Kidney tubule cell (primary cell): ENCODE measurements at places on chromosomes 1 and 21.

GRCh38 chr1:94001397-94002045 is 92.3 kb upstream of the GCLM start:
- DNase-seq = no peak

- DNase-seq = no peak
Measured at GRCh38 chr1:116990612-116991151, 10.9 kb upstream of the CD101 start.

GRCh38 chr1:212471286-212471685 is 38.6 kb downstream of the NENF start:
- no peak for DNase-seq

DNA sequence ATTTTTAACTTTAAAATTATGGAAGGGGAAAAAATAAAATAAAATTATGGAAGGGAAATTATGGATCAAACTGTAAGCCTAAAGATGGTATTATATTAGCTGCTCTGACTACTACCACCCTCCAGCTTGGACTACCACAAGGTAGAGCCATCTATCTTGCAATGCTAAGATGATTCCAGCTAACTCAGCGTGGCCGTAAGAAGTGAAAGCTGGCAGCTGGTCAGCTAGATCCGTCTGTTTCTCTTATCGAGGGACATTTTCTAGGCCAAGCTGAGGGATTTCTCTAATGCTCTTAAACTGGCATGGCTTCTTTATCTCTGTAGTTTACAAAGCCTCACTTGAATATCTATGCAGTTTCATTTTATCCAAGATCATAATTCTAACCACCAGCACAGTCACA is 31.5 kb downstream of the LYST start:
- DNase-seq = peak; percentile 35

DNA sequence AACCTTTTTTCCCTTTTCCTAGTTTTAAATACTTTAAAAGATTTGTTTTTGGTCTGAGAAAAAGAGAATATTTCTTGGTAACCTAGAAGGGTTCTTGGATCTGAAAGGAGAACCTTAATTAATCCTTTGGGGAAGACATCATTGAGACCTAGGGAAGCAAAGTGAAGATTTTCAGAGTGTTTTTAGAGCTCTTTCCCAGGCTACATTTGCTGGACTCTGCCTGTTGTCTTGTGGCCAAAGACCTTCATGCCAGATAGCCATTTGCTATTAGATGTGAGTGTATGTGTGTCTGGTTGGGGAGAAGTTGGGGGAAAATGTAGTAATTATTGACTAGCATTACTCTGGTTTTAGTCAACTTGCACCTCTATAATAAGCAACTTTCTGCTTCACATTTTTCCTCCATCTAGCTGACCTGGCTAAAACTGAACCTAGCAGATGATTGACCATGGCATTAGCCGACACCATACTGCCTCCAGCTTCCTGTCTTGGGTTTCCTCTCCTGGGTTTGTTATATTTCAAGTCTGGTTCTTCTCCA is 239.1 kb downstream of the USP25 start:
- peak; percentile 71 for DNase-seq

DNA sequence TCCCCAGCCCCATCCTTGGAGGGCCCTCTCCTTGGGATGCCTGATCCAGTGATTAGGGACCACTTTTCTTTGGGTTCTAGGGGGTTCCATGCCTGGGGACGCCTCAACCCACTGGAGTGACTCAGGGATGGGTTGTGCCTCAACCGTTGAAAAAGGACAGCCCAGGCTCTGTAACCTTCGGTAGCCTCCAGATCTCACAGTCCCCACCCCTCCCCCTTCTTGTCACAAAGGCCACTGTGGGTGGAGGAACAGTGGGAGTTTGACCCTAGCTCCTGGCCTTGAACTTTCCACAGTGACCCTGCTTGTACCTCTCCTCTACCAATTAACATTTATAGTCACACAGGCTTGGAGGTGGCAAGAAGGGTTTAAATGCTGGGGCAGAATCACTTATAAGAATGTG is 2.6 kb upstream of the RORC start:
- DNase-seq = no peak

DNA sequence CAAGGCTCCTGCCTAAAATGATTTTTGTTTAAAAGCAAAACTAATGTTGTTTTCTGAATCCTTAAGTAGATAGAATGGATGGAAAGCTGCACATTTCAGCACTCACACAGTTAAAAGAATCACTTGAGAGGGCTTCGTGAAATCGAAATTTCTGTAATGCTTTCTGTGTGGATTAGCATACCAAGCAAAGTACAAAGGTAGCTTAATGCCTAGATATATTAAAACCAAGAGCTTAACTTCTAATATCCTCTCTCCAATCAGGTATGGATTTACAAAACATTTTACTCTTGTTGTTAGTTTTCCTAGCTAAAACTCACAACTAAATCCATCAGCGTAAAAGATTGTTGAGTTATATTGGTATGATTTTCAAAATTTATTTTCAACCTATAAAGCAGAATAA is 378.8 kb upstream of the PRMT6 start:
- no peak for DNase-seq

GRCh38 chr1:31007462-31007991 is 58.0 kb downstream of the PUM1 start:
- peak; percentile 80 for DNase-seq

DNA sequence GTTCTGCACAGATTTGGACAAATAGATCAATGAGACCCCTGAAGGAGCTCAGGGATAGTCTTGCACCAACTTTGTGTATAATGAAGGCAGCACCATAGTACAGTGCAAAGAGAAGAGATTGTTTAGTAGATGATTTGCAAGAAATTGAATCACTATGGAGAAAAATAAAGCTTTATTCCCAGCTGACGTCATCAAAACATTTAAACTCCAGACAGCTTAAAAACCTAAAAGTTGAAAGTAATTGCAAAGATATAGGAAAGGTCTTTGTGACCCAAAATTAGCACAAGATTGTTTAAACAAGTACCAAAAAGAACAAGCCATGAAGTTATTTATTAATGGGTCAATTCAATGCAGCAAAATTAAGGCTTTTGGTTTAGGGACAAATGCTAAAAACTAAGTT is 88.8 kb upstream of the BACE2 start:
- DNase-seq = no peak

GRCh38 chr1:1605724-1606123 is 5.8 kb upstream of the FNDC10 start:
- no peak for DNase-seq

GRCh38 chr1:76160225-76160624 is 85.7 kb downstream of the ST6GALNAC3 start:
- DNase-seq = no peak

GRCh38 chr1:164950541-164950986 is 391.6 kb downstream of the PBX1 start:
- no peak for DNase-seq

- DNase-seq = no peak
Measured at GRCh38 chr1:21761052-21761451, 21.9 kb downstream of the USP48 start.

DNA sequence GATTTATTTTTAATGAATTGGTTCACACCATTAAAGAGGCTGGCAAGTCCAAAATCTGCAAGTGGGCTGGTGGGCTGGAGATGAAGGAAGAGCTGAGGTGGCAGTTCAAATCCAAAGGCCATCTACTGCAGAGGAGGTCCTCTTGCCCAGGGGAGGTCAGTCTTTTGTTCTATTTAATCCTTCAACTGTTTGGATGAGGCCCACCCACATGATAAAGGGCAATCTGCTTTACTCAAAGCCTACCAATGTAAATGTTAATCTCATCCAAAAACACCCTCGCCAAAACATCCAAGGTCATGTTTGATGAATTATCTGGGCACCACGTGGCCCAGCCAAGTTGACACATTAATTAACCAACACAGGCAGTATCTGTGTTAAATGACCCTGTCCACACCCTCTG is 99.0 kb downstream of the RRAGC start:
- no peak for DNase-seq

DNA sequence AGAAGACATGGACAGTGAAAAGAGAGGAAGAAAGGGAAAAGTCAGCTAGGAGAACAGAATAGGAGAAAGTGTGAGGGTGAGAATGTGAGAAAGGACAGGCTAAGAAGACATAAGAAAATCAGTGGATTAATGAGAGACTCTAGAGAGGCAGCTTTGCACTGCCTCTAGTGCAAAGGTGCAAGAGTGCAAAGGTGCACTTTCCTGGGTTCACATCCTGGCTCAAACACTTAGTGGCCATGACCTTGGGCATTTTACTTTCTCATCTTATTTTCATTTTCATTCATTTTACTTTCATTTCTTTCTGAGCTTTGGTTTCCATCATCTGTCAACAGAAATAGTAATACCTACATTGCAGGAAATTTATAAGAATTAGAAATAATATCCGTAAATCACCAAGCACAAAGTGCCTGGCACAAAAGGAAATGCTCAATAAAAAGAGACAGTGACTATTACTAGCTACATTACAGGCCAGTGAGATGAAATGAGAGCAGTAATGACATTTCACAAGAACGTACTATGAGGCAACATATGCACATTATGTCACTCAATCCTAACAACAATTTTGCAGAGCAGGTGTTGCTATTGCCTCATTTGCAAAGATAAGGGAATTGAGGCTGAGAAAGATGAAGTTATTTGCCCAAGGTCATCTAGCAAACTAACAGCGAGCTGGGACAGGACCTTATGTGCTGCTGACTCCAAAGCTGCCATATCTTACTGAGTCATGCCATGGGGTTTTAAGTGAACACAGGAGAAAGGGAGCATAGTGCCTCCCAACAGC is 107.0 kb upstream of the TLR5 start:
- DNase-seq = no peak

GRCh38 chr1:112614460-112615065 is 4.4 kb downstream of the ST7L start:
- DNase-seq = peak; percentile 58

GRCh38 chr1:38624336-38625039 is 235.1 kb downstream of the RRAGC start:
- DNase-seq = peak; percentile 5

GRCh38 chr1:206080026-206080820 is 27.2 kb downstream of the RHEX start:
- DNase-seq = no peak

- DNase-seq = peak; percentile 5
Measured at GRCh38 chr21:19523746-19524145, 1120.2 kb upstream of the TMPRSS15 start.

DNA sequence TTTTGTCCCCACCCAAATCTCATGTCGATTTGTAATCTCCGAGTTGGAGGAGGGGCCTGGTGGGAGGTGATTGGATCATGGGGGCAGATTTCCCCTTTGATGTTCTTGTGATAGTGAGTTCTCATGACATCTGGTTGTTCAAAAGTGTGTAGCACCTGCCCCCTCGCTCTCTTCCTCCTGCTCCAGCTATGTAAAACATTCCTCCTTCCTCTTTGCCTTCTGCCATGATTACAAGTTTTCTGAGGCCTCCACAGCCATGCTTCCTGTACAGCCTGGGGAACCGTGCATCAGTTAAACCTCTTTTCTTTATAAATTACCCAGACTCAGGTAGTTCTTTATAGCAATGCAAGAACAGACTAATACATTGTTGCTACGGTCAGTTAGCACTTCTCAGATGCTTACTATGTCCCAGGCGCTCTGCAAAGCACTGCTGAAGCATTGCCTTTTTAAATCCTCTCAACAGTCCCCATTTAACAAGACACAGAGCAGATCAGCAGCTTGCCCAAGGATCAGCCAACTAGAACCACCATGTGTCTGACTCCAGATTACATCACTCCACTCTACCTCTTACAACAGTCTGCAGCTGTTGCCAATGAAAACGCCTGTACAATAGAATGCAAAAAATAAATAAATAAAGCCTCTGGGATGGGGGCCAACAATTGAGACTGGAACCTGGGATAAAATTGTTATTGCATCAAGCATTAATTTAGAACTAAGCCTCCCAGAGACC is 52.4 kb upstream of the USP1 start:
- peak; percentile 82 for DNase-seq

- no peak for DNase-seq
Measured at GRCh38 chr1:5394111-5394510, 598.1 kb downstream of the NPHP4 start.

DNA sequence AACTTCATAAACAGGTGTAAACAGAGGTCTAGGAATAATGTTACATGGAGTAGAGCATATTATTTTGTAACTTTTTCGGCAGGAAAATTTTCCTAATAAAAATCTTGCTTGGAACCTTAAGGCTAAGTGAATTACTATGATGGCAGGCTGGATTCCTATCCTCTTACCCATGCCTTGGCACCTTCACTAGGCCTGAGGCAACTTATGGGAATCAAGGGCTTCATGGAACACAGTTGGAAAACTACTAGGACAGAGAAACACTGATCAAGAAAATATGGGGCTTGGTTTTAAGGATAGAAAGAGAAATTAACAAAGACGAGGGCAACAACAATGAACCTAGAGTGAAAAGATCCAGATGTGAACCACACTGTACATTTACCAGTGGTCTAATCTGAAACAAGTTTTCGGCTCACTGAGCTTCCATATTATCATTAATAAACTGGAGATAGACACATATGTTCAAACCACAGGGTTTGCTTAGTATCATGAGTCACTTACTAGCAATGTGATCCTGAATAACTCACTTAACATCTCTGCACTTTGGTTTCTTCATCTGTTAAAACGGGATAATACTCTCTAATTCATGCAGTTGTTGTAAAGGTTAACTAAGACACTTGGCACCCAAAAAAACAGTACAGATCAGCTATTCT is 68.5 kb downstream of the GPATCH2 start:
- DNase-seq = peak; percentile 81

- peak; percentile 94 for DNase-seq
Measured at GRCh38 chr1:51636764-51637522, 20.1 kb downstream of the OSBPL9 start.

- no peak for DNase-seq
Measured at GRCh38 chr1:93186667-93187066, 6.1 kb downstream of the CCDC18 start.

DNA sequence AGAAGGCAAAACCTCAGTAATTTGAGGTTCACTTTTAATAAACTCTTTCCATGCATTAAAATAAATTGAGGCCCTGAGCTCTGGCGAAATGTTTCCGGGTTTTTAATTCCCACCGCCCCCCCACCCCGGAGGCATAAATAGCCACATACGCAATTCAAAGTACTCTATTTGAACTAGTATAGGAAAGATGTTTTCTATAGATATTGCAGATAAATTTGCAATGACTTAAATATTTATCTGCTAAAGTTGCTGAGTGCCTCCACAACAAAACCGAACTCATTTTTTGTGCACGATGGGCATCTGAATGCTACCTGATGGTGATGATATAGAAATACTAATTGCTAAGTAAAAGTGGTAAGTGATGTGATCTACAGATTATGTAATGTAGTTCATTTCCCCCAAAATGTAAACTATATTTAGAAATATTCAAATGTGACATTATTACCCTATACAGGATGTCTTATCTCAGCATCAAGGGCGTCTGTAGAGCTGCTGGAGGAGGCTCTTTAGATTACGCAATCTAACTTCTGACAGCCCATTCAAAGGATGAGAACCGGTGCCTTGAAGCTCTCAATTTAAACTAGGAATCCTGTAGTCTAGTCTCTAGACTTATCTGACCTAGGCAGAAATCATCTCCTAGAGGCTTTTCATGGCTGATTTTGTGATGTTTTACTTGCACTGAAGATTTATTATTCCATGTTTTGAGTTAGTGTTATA is 8.5 kb downstream of the IRF2BP2 start:
- DNase-seq = peak; percentile 35

GRCh38 chr1:228445843-228446650 is 29.4 kb upstream of the TRIM17 start:
- peak; percentile 37 for DNase-seq

- DNase-seq = peak; percentile 69
Measured at GRCh38 chr21:40841524-40842196, 5.3 kb downstream of the DSCAM start.
